ENCODE measurements at places on chromosomes 4 and X.

GRCh38 chr4:108255203-108255747 lies 86.5 kb upstream of the LEF1 start:
- DNase-seq = no peak

DNA sequence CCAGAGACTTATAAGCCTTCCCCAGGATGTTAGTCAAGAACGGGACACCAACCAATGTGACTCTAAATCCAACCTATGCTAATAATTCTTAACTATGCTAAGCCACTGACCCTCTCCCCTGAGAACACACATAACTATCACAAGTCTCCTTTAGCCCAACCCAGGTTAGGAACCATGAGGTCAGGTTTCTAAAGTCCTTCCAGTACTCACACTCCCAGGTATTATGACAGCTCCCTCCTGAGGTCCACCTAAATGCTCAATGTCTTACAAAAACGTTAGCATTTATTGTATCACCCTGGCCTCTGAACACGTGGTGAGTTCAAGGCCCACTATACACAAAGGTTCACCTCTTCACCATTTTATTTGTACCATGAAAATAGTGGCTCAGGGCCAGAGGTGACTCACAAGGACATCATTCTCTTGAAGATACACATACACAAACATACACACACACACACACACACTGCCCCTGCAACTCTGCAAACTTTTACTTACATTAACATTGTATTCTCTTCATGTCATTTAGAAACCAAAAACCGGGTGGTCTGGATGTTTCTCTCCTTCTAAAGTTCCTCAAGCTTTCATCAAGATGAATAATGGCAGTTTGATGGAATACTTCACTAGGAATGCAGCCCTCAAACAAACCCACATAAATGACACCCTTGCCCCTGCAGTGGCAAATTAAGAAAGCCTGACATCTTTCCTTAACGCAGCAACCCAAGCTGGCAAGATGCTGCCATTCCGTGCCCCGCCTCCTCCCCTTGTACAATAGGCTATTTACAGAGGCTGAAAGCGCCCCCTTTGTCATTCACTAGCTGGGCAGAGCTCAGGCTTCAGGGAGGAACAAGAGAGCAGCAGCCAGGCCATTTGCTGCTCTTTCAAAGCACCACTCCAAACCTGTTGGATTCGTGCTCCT lies 17.7 kb downstream of the ACSL1 start:
- DNase-seq = no peak

DNA sequence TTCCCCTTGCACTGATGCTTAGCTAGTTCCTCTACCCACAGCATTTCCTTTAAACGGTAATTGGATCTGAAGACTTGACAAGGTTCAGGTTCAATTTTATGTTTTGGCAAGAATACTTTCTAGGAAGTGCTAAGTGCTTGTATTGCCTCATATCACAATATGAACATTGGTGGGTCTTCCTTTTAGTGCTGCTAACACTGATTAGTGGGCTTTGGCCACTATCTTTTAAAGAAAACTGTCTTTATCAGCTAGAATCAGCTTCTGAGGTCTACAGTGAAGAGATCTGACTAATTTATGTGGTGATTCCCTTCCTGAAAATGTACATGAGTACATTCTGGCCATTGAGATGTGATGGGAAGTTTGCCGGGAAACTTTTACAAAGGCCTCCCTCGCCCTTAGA lies 316.7 kb upstream of the KLF3 start:
- DNase-seq = no peak

DNA sequence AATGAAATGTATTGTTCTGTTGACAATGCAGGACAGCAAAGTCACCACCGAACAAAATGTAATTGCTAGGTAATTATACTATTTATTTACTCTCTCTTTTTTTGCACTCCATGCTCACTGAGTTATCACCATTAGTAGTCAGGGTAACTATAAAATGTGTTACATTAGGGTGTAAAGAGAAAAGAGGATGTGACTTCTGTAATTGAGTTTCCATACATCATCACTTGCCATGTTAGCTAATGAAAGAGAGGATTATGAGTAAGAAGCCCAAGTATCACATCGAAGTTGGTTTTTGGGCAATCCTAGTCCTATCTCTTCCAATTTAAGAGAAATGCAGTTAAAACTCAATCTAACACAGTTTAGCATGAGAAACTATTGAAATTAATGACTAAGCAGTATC lies 7.6 kb downstream of the ZXDA start:
- DNase-seq = no peak

- no peak for DNase-seq
These were observed 37.2 kb upstream of the SCRG1 start for GRCh38 chr4:173436149-173436579.

GRCh38 chrX:39439906-39440798 lies 638.9 kb downstream of the MID1IP1 start:
- no peak for DNase-seq
